ENCODE measurements at places on chromosomes 1 and 21. TPM values are rescaled to one million over a fixed set of nuclear protein-coding genes. Genes with fewer than 3 reads are reported as not detected.

The FLG2 gene
- total RNA-seq: not detected

The BEND5 gene
- total RNA-seq: 2.3 TPM

The TRIM46 gene
- total RNA-seq: 0.19 TPM

The PLCH2 gene
- total RNA-seq: 3.4 TPM

The LDLRAD2 gene
- total RNA-seq: 0.05 TPM

The SV2A gene
- total RNA-seq: 2.5 TPM

The HES5 gene
- 0.25 TPM for total RNA-seq

The DISP1 gene
- total RNA-seq: 3.6 TPM

The HES3 gene
- not detected for total RNA-seq

The S1PR1 gene
- 5.6 TPM for total RNA-seq

The SSU72 gene
- 57.6 TPM for total RNA-seq

The LYPD8 gene
- total RNA-seq: not detected

The IFI6 gene
- 35.1 TPM for total RNA-seq

The LRRC8D gene
- total RNA-seq: 27.1 TPM

The SPRR5 gene
- not detected for total RNA-seq

The DUSP12 gene
- total RNA-seq: 11.2 TPM

The KLF17 gene
- 0.12 TPM for total RNA-seq

The S100A3 gene
- not detected for total RNA-seq

The NVL gene
- total RNA-seq: 9.6 TPM

The ZSWIM5 gene
- 2.4 TPM for total RNA-seq

The POU3F1 gene
- not detected for total RNA-seq

The C1QTNF12 gene
- total RNA-seq: 0.84 TPM

The S100A12 gene
- total RNA-seq: 1.1 TPM

The S100A7A gene
- total RNA-seq: not detected

The NR0B2 gene
- 12.5 TPM for total RNA-seq

The F5 gene
- total RNA-seq: 2.1 TPM

The PGLYRP3 gene
- total RNA-seq: not detected

The S100B gene
- 3.0 TPM for total RNA-seq

The LCE2C gene
- not detected for total RNA-seq

The SLC19A2 gene
- total RNA-seq: 6.1 TPM

The COL9A2 gene
- total RNA-seq: 1.7 TPM

The PTPRU gene
- total RNA-seq: 13.4 TPM

The LAPTM5 gene
- total RNA-seq: 9.2 TPM

The NTMT2 gene
- total RNA-seq: not detected

The TRIM67 gene
- 0.06 TPM for total RNA-seq

The BOLA1 gene
- 7.0 TPM for total RNA-seq

The KRTAP10-2 gene
- not detected for total RNA-seq

The SPRR1B gene
- not detected for total RNA-seq

The PODN gene
- total RNA-seq: 2.7 TPM

The FMO4 gene
- 1.6 TPM for total RNA-seq

The PYHIN1 gene
- 0.22 TPM for total RNA-seq

The CYP4Z1 gene
- total RNA-seq: not detected

The FAM229A gene
- total RNA-seq: 3.1 TPM

The CHRM3 gene
- total RNA-seq: 23.0 TPM

The ASCL5 gene
- 1.5 TPM for total RNA-seq

The PRRX1 gene
- 1.0 TPM for total RNA-seq

The CNKSR1 gene
- total RNA-seq: 16.8 TPM

The PRAMEF27 gene
- not detected for total RNA-seq

The GREM2 gene
- total RNA-seq: 0.12 TPM

The DYNLT5 gene
- 0.23 TPM for total RNA-seq

The IFNLR1 gene
- 6.9 TPM for total RNA-seq

The CNR2 gene
- total RNA-seq: not detected

The RGSL1 gene
- total RNA-seq: not detected

The C1orf115 gene
- total RNA-seq: 5.0 TPM

The FCRL1 gene
- total RNA-seq: not detected

The ABCA4 gene
- total RNA-seq: 0.16 TPM

The LELP1 gene
- not detected for total RNA-seq

The C1orf87 gene
- not detected for total RNA-seq

The SPRR3 gene
- total RNA-seq: not detected

Data from pancreas (tissue), 10 donors.